ENCODE measurements at places on chromosomes 16 and 17.
A peak's percentile ranks its signal among the peaks of the same experiment; 100 is the strongest.

DNA sequence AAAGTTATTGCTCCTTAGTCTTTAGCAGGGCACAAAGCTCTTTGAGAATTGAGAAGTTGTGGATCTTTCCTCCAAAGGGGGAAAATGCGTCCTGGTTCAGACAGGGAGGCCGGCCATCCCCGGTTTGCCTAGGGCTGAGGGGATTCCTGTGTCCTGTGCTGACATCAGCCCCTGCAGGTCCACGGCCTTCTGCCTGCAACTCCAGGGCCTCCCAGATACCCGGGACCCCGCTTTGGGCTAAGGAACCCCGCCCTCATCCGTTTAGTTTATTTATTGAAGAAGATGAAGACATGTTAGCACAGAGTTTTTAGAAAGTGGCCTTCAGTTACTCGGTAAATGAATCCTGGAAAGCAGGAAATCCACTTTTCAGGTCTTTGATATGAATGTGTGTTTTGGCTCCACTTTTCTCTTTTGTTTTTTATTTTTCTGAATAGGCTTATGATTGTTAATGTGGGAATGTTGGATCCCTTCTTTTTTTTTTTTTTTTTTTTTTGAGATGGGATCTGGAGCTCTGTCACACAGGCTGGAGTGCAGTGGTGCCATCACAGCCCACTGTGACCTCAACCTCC, 65.6 kb downstream of the CRISPLD2 start:
- DNase-seq: no peak

- peak; percentile 79 for DNase-seq
These were observed 69.2 kb upstream of the KIFC3 start for GRCh38 chr16:57871456-57871855.

DNA sequence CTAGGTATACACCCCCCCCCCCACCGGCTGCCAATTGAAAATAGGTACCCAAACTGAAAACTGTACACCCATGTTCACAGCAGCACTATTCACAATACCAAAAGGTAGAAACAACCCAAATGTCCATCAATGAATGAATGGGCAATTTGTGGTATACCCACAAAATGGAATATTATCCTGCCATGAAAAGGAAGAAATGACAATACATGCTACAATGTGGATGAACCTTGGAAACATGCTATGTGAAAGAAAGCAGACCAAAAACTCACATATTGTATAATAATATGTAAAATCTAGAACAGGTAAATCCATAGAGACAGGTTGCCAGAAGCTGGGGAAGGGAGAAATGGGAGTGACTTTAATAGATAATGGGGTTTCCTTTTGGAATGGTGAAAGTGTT, 417.5 kb downstream of the UTP18 start:
- no peak for DNase-seq

DNA sequence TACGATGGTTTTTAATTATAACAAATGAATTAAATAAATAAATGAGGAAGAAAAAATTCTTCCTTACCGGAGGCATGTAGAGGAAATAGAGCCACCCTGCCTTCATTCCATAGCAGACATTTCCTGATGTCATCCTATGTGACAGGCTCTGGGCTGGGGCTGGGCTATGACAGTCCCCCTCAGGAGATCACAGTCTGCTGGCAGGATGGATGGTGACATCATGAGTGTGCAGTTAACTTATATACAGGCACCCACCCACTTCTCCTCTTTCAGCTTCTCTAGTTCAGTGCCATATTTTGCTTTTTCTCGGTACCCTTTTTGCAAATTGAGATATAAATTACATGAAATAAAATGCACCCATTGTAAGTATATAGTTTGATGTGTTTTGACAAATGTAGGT, 6.4 kb upstream of the CMTM3 start:
- no peak for DNase-seq

DNA sequence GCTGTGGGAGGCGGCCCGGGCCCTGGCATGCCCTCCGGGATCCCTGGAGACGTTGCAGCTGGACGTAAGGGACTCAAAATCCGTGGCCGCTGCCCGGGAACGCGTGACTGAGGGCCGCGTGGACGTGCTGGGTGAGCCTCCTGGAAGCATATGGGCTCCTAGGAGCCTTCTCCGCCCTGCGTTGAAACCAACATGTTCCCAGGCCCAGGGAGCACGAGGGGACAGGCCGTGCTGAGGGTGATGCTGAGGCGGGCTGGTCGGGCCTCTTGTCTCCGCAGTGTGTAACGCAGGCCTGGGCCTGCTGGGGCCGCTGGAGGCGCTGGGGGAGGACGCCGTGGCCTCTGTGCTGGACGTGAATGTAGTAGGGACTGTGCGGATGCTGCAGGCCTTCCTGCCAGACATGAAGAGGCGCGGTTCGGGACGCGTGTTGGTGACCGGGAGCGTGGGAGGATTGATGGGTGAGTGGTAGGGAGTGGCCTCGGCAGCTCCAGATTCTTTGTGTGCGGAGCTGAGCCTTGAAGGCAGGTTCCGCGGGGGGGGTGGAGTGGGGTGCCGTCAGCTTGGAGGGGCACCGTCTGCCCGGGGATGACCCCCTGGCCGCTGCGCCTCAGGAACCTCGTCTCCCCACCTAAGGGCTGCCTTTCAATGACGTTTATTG, 567 bp downstream of the HSD17B1 start:
- peak; percentile 93 for DNase-seq

DNA sequence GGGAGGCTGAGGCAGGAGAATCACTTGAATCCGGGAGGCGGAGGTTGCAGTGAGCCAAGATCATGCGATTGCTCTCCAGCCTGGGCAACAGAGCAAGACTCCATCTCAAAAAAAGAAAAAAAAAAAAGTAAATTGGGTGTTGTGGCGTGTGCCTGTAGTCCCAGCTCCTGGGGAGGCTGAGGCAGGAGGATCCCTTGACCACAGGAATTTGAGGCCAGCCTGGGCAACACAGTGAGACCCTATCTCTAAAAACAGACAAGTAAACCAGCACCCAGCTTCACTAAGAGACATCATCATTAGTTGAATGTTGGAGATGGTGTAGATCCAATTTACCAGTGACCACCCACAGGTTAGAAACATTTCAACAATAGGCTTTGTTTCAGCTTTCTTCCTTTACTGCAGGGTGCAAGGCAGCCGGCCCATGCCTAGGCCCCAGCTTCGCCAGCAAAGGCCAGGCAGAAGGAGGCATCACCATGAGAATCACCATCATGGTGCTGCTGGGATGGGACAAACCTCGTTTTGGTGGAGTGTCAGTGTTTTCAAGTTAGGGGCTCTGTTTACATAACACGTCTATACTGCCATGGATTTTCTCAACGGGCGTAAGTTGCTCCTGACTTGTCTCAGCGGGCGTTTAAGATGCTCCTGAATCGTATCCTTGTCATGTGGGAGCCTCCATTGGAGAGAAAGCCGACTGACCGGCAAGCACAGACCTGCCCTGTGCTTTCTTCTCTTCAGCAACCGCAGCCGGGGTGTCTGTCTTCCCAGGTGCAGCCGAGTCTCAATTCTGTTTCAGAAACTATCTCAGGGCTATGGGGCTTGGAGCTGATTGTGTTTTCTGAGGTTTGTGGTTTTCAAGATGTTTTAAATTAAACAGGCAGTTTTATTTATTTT, 7.3 kb downstream of the TCF25 start:
- DNase-seq: peak; percentile 92

DNA sequence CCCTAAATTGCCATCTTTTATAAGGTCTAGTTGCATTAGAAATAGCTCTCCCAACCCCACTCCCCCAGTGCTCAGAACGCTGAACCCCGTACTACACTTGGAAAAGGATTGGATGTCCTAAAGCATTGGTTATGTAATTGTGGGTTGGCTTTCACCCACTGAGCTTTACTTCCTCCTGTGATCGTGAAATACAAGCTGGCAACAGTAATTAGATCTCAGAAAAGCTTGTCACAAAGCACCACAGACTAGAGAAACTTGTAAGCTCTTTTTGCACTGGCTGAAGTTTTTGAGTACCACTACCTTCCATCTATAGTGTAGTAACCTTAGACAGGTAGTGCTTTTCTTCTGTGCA, 54.4 kb downstream of the SIAH1 start:
- DNase-seq: no peak

DNA sequence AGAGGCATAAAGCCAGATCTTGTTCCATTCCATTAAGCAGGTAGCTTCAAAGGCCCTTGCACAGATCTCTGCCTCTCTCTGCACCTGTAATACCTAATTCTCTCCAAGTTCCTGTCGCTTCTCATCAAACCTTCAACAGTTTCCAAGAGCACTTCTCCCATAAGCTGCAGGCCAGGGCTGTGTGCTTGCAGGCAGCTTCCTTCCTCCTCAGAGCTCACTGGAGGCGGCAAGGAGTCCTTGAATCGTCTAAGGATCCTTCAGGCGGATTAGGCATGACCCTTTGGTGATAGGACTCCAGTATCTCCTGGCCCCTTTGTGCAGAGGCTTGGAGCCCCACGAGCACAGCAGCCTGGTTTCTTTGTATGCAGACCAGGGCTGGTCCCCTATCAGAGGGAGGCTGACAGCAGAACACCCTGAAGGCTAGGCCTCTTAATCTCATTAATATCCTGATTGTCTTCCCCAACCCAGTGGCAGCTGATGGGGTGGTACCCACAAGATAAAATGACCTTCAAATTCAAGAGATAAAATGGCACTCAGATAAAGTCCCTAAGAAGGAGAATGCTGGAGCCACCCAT, 19.8 kb downstream of the HNF1B start:
- no peak for DNase-seq

DNA sequence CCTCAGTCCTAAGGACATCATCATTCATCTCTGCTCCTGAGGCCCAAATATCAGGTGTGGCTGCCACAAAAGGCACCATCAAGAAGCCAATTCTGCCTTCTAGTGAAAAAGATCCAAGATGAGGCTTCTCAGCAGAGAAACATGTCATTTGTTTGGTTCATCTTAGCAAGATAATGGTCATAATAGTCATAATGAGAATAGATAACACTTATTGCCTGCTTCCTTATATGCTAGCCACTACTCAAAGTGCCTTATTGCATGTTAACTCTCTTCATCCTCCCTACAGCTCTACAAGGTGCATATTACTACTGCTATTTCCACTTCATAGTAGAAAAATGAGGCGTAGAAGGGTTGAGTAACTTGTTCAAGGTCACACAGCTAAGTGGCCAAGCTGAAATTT, 45.0 kb upstream of the MRPS23 start:
- no peak for DNase-seq

DNA sequence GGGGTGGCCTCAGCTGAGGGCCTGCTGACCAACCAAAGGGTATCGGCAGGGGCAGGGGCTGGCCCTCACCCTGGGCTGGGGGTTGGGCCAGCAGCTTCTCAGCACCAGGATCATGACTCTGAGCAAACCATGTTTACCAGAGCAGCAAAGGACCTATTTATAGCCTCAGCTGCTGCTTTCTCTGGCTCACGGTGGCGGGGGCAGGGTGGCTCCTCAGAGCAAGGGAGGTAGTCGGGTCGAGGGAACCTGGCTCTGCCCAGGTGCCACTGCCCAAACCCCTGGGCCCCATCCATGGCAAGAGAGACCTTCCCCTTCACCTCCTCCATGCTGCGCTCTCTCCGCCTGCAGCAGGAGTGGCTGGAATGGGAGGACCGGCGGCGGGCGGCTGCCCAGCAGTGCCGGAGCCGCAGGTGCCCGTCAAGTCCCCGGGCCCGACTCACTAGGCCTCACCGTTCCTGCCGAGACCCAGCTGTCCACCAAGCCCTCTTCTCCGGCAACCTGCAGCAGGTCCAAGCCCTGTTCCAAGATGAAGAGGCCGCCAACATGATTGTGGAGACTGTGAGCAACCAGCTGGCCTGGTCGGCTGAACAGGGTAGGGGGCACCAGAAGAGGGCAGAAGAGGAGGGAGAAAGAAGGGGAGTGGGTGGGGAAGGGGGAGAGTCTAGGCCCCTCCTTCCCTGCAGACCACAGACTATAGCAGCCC, at the start of gene ASB16:
Gene ASB16, plus strand, starts transcription at position 206 of the 703 bp plus-strand sequence. Its CDS starts 86 bp downstream, at position 292.
- no peak for DNase-seq

DNA sequence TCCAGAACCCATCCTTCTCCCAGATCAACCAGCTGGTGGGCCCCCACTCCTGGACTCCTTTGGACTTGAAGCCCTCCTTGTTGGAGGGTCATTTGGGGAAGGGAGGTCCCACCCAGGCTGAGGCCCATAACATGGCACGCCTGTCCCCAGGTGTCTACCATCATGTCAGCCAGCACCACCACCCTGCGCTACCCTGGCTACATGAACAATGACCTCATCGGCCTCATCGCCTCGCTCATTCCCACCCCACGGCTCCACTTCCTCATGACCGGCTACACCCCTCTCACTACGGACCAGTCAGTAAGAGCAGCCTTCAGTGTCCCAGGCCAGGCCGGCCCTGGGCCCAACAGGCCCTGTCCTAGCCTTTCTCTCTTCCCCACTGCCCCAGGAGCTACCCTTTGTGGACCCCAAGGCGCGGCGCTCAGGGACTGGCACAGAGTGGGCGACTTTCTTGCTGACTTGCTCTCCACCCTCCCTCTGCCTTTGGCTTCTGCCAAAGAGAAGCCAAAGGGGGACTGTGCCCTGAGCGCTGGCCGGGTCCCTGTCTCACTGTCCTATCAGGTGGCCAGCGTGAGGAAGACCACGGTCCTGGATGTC, 4.3 kb downstream of the TUBG1 start:
- DNase-seq: no peak

DNA sequence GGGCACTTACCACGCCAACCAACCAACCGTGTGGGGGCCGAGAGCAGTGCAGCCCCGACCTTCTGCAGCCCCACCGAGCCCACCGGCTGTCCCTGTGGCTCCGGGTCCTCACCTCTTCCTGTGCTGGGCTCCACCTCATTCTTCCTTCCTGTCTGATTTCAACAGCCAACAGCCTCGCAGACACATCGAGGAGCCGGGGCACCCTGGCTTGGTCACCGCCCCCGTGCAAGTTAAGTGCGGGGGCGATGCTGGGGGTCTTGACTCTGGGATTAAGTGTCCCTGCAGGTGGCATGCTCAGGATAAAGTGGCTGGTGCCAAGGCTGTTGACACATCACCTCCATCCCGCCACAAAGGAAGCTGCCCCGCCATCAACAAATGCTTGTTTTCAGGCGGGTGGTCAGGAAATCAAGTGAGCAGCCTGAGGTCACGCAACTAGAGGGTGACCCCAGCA, at the start of gene NLRC3:
Gene NLRC3, minus strand, starts transcription at position 102 of the 451 bp plus-strand sequence. CDS start 12,367 bp downstream, outside the sequence.
- DNase-seq: no peak

GRCh38 chr17:68734187-68734900, 133.2 kb upstream of the FAM20A start:
- DNase-seq: no peak

DNA sequence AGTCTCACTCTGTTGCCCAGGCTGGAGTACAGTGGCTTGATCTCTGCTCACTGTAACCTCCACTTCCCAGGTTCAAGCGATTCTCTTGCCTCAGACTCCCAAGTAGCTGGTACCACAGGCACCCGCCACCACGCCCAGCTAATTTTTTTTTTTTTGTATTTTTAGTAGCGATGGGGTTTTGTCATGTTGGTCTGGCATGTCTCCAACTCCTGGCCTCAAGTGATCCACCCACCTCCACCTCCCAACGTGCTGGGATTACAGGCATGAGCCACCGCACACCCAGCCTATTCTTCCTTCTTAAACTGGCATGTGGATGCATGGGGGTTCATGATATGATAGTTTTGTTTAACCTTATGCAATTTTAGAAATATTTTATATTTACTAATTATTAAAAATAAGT, 39.4 kb upstream of the VWA3A start:
- DNase-seq: peak; percentile 16

GRCh38 chr17:14427900-14428647, 127.2 kb downstream of the HS3ST3B1 start:
- DNase-seq: no peak

- DNase-seq: no peak
These were observed 226.1 kb upstream of the TOX3 start for GRCh38 chr16:52773026-52773425.

GRCh38 chr17:16599537-16599936, 30.5 kb upstream of the ZNF287 start:
- no peak for DNase-seq

- DNase-seq: no peak
These were observed 90.5 kb upstream of the MAF start for GRCh38 chr16:79691007-79691406.

- DNase-seq: no peak
These were observed 2.0 kb downstream of the MAZ start for GRCh38 chr16:29808219-29808900.

- DNase-seq: peak; percentile 70
These were observed 95.6 kb downstream of the SMG6 start for GRCh38 chr17:2207815-2208515.

Measured in epithelial cell of esophagus (primary cell).